ENCODE measurements at places on chromosomes 5 and 9.
A peak's percentile ranks its signal among the peaks of the same experiment; 100 is the strongest.

GRCh38 chr5:15690611-15691010 is 190.6 kb downstream of the FBXL7 start:
- DNase-seq = no peak

GRCh38 chr9:125990186-125990792 is 243.1 kb downstream of the PBX3 start:
- DNase-seq = no peak

- no peak for DNase-seq
These were observed 2.1 kb downstream of the ITGA1 start for GRCh38 chr5:52789851-52790250.

GRCh38 chr9:99210572-99210971 is 11.2 kb downstream of the ALG2 start:
- no peak for DNase-seq

DNA sequence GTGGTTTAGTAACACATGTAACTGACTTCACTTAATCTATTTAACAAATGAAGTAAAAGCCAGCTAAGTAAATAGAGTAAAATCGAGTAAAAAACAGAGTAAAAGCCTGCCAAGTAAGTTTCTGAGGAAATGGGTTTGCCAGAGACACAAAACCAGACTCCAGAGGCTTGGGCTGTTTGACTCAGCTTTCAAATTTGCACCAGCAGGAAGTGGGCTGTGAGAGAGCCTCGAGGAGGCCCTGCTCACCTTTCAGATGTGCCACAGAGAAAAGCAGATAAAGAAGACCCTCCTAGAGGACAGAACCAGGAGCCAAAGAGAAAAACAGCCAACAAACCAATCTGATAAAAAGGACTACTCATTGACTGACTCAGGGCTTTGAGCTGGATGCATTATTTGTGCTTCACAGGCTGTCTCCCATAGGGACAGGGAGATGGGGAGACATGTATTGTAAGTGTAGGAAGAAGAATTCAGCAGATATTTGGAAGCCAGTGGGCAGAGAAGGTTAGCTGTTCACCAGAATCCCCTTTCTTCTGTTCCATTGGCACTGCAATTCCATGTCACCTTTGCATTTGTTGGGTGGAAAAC is 14.4 kb upstream of the AMACR start:
- DNase-seq = peak; percentile 31

GRCh38 chr9:77469515-77470231 is 178.4 kb downstream of the GNA14 start:
- DNase-seq = no peak

DNA sequence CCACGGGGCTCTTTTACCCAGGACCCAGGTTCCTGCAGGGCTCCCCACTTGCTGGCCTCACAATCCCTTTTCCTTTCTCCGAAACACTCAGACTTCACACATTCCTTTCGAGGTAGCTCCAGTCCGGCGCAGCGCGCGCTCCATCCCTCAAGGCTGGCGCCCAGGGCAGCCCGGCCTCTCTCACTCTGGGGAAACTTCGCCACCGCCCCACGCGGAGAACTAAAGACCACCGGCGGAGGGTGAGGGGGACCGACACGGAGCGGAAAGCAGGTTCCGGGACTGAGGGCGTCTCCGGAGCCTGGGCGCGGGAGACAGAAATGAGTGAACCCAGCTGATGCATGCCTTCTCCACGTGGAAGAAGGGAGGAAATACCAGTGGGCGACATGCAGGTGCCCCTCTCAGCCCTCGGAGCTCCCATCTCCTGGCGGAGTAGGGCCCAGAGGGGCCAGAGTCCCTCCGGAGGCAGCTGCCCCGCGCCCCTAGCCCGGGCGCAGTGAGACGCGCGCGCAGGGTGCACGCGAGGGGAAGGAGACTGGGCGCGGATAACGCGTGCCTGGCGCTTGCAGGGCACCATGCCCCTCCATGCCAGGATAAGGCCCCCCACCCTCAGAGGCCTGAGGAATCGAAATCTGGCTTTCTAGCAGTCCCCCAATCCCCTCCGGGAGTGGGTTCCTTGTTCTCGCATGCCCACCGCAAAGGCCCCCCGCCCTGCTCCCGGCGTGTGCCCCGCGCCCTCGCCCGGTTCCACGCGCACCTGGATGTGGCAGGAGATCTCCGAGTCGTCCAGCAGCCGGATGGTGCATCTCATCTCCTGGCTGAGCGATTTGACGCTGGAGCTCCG is 650 bp downstream of the FRMD3 start:
- no peak for DNase-seq

DNA sequence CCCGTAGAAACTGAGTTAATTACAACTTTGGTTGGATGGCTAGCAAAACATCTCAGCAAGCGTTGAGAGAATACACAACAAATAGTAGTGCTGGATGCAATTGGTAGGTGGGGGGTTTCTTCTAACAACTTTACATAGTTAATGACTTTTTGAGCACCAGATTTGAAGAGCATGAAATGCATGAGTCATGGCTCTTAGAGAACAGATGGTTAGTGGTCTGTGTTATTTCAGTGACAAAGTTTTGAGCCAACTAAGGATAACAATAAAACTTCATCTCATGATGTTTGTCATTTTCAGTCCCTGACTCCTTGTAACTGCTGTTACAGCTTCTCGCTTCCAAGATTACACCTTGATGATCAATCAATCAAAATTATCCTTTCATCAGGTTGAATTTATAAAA is 399.0 kb upstream of the BRINP1 start:
- DNase-seq = no peak

DNA sequence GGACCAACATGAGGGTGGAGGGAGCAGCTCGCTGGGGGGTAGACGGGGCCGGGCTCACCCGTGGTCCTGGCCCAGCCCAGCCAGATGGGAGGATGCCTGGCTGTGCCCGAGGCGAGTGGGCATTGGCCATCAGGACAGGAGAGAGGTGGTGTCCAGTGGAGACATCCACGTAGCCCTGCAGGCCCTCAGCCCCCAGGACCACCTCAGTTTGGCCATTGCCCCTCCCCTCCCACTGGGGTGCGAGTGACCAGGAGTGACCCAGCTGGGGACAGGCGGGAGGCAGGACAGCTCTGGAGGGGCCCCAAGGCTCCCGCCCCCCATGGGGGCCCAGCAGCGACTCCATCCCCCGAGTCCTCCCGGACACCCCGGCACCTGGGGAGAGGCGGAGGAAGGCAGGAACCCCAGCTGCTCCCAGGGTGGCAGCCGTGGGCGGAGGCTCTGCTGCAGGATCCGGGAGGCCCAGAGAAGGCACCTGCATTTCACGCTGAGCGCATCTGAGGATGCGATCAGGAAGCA is 8.3 kb downstream of the NOXA1 start:
- DNase-seq = no peak

DNA sequence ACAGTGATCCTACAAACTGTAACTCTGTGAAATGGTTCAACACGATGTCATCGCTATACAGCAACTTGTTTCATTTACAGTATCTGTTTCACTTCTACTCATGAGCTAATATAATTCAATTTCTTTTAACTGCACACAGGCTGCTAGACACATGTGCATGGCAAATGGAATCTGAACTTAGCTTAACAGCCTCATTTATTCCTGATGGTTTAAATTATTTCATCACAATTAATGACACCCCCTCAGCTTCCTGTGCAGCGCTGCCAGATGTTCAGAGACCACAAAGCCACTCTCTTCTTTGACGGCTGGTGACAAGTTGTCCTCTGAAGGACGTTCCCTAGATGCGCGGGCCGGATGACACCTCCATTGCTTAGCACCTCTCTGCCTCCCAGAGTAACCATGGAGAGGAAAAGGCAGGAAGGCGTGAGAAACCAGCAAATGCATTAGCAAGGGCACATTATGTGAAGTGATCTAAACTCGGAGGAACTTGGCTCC is 191.1 kb downstream of the BNC2 start:
- no peak for DNase-seq

DNA sequence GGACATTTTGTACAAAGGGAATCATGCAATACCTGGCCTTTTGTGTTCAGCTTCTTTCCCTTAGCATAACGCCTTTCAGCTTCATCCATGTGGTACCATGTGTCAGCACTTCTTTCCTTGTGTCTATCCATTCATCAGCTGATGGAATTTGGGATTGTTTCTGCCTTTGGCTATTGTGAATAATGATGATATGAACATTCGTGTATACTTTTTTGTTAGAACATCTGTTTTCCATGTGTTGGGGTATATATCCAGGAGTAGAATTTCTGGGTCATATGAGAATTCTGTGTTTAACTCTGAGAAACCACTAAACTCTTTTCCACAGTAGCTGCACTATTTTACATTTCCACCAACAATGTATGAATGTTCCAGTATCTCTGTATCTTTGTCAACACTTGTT is 14.8 kb upstream of the PRRC2B start:
- DNase-seq = no peak

DNA sequence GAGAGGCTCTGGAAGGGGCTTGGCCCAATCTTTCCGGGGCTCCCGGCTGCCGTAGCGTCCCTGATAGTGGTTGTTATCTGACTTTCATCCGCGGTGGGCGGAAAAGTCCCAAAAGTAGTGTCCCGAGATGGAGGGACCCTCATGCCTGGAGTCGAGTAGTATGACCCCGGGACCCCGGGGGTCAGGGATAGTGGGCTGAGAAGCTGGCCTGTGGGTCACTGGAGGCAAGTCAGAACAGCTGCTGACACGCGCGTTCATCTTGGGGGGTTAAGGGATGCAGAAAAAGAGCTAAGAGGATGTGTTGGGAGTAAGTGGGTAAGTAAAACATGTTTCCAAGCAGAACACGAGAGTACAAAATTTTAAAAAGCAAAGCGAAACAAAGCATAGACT is 123.4 kb downstream of the TMEM161B start:
- DNase-seq = no peak

- DNase-seq = no peak
These were observed 8.4 kb downstream of the PDE6A start for GRCh38 chr5:149936044-149936699.

- peak; percentile 16 for DNase-seq
These were observed 64.7 kb downstream of the CRB2 start for GRCh38 chr9:123420592-123421111.

Data from Kasumi-1 (cell line).